ENCODE measurements at places on chromosomes 5 and 9.

- no peak for DNase-seq
These were observed 243.2 kb downstream of the ELAVL2 start for GRCh38 chr9:23582836-23583235.

GRCh38 chr9:37914701-37915358 is 10.9 kb upstream of the SLC25A51 start:
- DNase-seq: no peak

DNA sequence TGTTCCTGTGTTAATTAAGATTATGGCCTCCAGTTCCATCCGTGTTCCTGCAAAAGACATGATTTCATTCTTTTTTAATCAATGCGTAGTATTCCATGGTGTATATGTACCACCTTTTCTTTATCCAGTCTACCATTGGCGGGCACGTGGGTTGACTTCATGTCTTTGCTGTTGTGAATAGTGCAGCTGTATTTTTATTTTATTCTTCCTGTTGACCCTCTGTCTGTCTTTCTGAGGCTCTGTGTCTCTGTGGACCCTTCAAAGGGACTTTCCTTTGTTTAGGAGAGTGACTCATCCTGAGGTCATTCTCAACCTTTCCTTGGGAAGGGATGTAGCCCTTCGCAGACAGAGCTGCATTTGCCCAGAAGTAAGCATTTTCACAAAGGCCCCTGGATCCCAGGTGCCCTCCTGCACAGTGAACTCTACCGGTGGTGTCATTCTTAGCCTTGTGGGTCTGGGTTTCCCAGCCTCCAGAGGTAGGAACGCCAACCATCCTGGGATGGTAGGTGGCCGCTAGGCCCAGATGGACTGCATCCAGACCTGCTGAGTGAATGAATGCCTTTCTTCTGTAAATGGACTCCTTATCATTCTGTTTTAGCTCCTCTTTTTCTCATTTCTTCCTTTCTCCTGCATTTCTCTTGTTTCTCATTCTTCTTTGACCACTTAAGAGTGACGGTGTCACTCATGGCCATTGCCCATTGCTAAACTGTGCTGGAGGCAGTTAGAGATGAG is 22.4 kb downstream of the TRIO start:
- DNase-seq: no peak

- no peak for DNase-seq
These were observed 56.0 kb upstream of the TPD52L3 start for GRCh38 chr9:6272229-6272598.

- peak; percentile 67 for DNase-seq
These were observed 127.1 kb downstream of the DAB2IP start for GRCh38 chr9:121778252-121779225.

GRCh38 chr9:74001382-74001781 is 495.8 kb upstream of the RORB start:
- DNase-seq: no peak

GRCh38 chr5:102760815-102761214 is 5.7 kb downstream of the PAM start:
- peak; percentile 58 for DNase-seq

GRCh38 chr5:160640406-160640805 is 211.6 kb downstream of the ATP10B start:
- DNase-seq: no peak

DNA sequence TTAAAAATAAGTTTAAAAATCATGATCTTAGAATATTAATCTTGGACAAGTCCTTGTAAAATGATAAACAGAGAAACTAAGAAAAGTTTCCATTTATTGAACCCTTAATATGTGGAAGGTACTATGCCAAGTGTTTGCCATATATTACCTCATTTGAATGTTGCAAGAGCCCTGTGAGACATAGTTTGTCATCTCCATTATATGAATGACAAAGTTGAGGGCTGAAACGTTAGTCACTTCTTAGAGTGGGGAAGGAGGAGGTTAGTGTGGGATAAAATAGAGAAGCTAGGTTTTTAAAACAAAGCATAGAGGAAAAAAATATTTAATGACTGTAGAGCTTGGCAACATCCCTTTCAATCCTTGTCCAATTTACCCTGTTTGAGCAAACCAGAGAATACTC is 2.0 kb downstream of the TNC start:
- no peak for DNase-seq

DNA sequence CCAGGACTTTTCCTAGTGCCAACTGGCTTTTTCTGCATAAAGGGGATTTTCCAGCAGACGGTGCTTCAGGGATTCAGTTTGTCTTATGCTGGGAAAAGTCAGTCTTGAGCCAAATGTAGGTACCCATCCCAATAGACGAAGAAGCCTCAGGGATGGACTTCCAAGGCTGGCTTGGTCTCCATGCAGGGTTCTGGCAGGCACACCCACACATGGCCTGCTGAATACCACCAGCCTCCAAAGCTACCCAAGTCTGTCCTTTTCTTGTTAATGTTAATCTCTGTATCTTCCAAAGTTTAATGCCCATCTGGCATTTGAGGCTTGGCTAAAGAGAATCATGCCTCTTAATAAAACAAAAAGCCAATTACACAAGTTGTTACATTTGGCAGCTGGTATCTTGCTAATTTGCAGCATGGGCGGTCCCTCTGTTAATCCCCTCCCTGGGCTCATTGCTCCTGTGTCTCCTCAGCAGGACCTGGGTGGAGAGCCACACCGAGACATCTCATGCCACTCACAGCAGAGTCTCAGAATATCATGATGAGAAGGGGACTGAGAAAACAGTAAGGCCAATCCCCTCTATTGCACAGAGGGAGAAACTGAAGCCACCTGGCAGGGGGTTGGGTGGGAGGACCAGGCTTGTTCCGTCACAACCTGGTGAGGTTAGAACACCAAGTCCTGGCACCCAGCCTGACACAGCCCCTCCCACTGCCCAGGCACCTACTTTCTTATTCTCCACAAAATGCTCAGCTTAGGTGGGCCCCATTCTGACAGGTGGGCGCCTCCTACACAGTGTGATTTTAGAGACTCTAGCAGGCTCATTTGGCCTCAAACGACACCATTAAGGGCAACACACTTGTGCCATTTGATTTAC is 243.2 kb downstream of the FSTL4 start:
- no peak for DNase-seq

DNA sequence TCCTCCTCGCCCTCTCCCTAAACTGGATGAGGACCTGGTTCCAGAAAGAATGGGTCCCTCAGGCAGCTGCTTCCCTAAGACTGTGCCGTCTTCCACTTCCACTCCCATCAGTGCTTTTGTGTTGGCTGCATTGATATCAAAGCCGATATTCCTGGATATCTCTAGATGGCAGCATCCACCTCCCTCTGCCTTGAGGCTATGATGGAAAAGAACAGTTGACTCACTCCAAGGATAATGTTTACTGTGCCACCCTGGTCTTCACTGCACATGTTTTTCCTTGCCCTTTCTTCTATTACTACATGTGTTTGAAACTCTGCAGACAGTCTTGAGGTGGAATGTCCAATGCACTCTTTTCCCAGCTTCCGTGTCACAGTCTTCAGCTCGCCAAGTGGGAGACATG is 211.6 kb downstream of the MAST4 start:
- DNase-seq: peak; percentile 39
